ENCODE measurements at places on chromosomes 5 and 9. TPM values are rescaled to one million over a fixed set of nuclear protein-coding genes. Genes with fewer than 3 reads are reported as not detected.

Gene LCN12
- total RNA-seq: 2.9 TPM

Gene CFAP90
- total RNA-seq: not detected

Gene MED27
- 22.6 TPM for total RNA-seq

Gene PPIC
- total RNA-seq: not detected

Gene PDE8B
- 0.05 TPM for total RNA-seq

Gene CCDC192
- total RNA-seq: not detected

Gene TTF1
- 24.5 TPM for total RNA-seq

Gene SH3TC2
- not detected for total RNA-seq

Gene BSPRY
- 7.1 TPM for total RNA-seq

Gene GDNF
- not detected for total RNA-seq

Gene SPINK5
- total RNA-seq: not detected

Gene LOX
- not detected for total RNA-seq

Gene FBXO4
- 13.6 TPM for total RNA-seq

Gene ROR2
- 2.1 TPM for total RNA-seq

Gene CMYA5
- 0.10 TPM for total RNA-seq

Gene HMCN2
- total RNA-seq: not detected

Gene SLC12A2
- 14.8 TPM for total RNA-seq

Gene BTNL3
- total RNA-seq: not detected

Gene KCNMB1
- not detected for total RNA-seq

Gene NR5A1
- total RNA-seq: not detected

Gene CSNK1A1
- 203 TPM for total RNA-seq

Gene PCDHGA5
- total RNA-seq: not detected

Gene TNPO1
- total RNA-seq: 67.1 TPM

Gene SEMA5A
- 1.1 TPM for total RNA-seq

Gene GPR150
- 1.7 TPM for total RNA-seq

Gene CCNJL
- not detected for total RNA-seq

Gene LHX6
- total RNA-seq: not detected

Gene RIMOC1
- total RNA-seq: 28.5 TPM

Gene EIF4EBP3
- total RNA-seq: 8.0 TPM

Gene OSMR
- not detected for total RNA-seq

Gene KIAA0825
- 1.7 TPM for total RNA-seq

Gene PCDHB11
- not detected for total RNA-seq

Gene RASGRF2
- total RNA-seq: 2.4 TPM

Gene MAPK9
- 42.5 TPM for total RNA-seq

Gene VAV2
- total RNA-seq: 2.9 TPM

Gene TRIP13
- 28.8 TPM for total RNA-seq

Gene PKN3
- total RNA-seq: 5.0 TPM

Gene SPINK6
- not detected for total RNA-seq

Gene SPATA31D4
- not detected for total RNA-seq

Gene TMEM8B
- total RNA-seq: 3.2 TPM

Gene PCDHB16
- total RNA-seq: not detected
